Activated T-helper 1 cell treated with anti-CD3 and anti-CD28 coated beads, Interleukin-12 subunit alpha, Interleukin-12 subunit beta, Interleukin-2, Interleukin-4 antibody, amounts not matched to agents 30 ng/mL and 10 ng/mL and 1 ng/mL, durations not matched to agents 14 hours and 24 hours and 36 hours (primary cell): ENCODE measurements at places on chromosomes 6 and 20. TPM values are rescaled to one million over a fixed set of nuclear protein-coding genes. Genes with fewer than 3 reads are reported as not detected.

Gene MUC22
- total RNA-seq = not detected in 2 replicates

Gene CTCFL
- total RNA-seq = not detected in 2 replicates

- peaks cover 2% of the 10 kb centered on the region for H3K36me3 ChIP-seq
- peaks cover 3% of the 10 kb centered on the region for H3K27me3 ChIP-seq
- no peak overlapping the region for H3K4me3 ChIP-seq
- H3K4me1 ChIP-seq = peaks cover 37% of the 10 kb centered on the region
- no peak overlapping the region for H3K27ac ChIP-seq
- DNase-seq = no peak
Measured at GRCh38 chr6:6678185-6678671, 89.7 kb downstream of the LY86 start.

GRCh38 chr20:7924692-7925091, 15.6 kb downstream of the HAO1 start:
- H3K36me3 ChIP-seq = no peaks in the 10 kb centered on the region
- no peak for DNase-seq
- no peak overlapping the region for H3K27ac ChIP-seq
- H3K4me3 ChIP-seq = no peak overlapping the region
- H3K4me1 ChIP-seq = no peaks in the 10 kb centered on the region

GRCh38 chr20:8390500-8390899, 258.4 kb downstream of the PLCB1 start:
- H3K27ac ChIP-seq = no peak overlapping the region
- no peak overlapping the region for H3K4me3 ChIP-seq
- no peaks in the 10 kb centered on the region for H3K36me3 ChIP-seq
- H3K4me1 ChIP-seq = peaks cover 9% of the 10 kb centered on the region
- no peak for DNase-seq

Gene TMEM244
- not detected in 2 replicates for total RNA-seq

DNA sequence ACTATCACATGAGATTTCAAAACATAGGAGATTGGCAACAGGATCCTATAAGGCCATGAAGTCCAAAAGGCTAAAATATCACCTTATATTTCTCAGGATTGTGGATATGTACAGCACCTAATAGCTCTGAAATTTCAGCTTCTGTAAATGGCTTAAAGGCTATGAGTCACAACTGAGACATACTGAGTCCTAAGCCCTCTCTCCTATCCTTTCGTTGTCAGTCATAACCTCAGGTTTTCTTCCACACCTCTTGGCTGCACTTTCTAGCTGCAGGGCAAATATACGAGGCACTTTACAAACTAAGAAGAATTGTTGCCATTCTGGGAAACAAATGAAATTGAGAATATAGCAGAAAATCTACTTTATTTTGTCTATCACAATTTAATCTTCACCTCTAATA, 969.9 kb upstream of the EPHA7 start:
- no peaks in the 10 kb centered on the region for H3K36me3 ChIP-seq
- no peak overlapping the region for H3K4me3 ChIP-seq
- no peaks in the 10 kb centered on the region for H3K27me3 ChIP-seq

Gene FOXP4
- total RNA-seq = 21.6 and 24.0 TPM in 2 replicates

Gene HSPA12B
- total RNA-seq = not detected in 2 replicates

Gene ULBP3
- total RNA-seq = 0.56 TPM in 1 of 2 replicates, not detected in the other

DNA sequence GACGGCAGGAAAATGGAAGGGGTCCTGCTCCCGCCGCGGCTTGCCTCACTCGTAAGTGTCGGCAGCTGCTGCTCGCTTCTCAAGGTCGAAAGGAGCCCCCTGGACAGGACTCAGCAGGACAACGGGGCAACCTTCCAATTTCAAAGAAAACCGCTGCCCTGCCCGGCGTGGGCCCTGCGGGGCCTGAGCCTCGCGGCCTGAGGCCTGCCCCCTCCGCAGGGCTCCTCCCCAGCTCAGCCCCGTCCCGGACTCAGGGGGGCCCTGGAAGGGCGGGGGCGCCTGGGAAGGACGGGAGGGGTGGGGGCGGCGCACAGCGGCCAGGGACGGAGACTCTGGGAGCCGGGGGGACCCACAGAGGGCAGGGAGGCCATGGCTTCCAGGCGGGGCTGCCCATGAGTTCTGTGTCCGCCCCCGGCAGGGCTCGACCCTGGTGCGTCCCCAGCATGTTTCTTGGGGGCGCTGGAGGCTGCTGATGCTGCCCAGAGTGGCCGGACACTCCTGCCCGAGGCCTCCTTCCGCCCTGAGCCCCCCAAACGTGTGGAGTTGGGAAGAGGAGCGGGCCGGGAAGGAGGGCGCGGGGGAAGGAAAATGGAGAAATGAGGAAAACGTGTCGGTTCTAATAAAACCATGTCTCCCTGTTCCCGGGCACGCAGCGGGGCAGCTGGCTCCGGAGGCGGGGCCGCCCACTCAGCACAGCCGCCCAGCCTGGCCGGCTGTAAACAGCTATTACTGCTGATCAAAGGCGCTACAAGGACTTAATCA, 114.6 kb downstream of the DLL1 start:
- no peak overlapping the region for H3K4me3 ChIP-seq
- H3K36me3 ChIP-seq = peaks cover 1% of the 10 kb centered on the region
- no peaks in the 10 kb centered on the region for H3K27me3 ChIP-seq

Gene ZC3H12D
- total RNA-seq = 94.7 and 96.7 TPM in 2 replicates

Gene TTI1
- total RNA-seq = 41.7 and 43.1 TPM in 2 replicates

GRCh38 chr20:62202083-62202395, 18.0 kb downstream of the HRH3 start:
- no peak overlapping the region for H3K4me3 ChIP-seq
- peaks cover 31% of the 10 kb centered on the region for H3K36me3 ChIP-seq
- H3K27me3 ChIP-seq = no peaks in the 10 kb centered on the region
- H3K4me1 ChIP-seq = no peaks in the 10 kb centered on the region
- DNase-seq = no peak
- H3K27ac ChIP-seq = no peak overlapping the region
